Jurkat, Clone E6-1 (cell line): ENCODE measurements at places on chromosomes 7 and 10.

GRCh38 chr7:81211934-81212320, 293.1 kb upstream of the SEMA3C start:
- no peak for DNase-seq

DNA sequence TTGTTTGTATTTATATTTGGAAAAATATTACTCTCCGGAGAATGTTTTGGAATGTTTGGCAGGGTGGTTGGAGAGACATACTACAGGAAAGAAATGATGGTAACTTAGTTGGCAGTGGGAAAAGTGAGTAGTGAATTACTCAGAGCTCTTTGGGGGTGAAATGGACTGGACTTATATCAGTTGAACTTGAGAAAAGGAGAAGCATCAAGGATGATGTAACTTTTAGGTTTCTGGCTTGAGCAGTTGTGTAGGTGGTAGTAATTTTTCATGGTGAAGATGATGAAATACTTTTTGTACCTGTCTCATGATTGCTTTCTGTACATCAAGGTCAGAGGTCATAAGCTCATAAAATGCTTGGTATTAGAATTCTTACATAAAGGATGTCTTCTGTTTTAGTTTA, 617.2 kb downstream of the AUTS2 start:
- no peak for DNase-seq

DNA sequence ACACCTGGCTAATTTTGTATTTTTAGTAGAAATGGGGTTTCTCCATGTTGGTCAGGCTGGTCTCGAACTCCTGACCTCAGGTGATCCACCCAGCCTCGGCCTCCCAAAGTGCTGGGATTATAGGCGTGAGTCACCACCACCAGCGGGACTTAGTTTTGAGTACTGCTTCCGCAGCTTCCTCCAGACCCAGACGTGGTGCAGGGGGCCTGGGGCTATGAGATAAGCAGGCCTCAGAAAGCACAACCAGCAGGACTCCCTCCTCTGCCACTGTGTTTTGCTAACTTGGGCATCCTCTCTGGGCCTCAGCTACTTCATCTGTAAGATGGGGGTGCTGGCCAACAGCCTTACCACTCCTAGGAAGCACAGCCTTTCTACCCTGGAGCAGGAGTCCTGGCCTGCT, 37.8 kb downstream of the GOLGA7B start:
- no peak for DNase-seq

DNA sequence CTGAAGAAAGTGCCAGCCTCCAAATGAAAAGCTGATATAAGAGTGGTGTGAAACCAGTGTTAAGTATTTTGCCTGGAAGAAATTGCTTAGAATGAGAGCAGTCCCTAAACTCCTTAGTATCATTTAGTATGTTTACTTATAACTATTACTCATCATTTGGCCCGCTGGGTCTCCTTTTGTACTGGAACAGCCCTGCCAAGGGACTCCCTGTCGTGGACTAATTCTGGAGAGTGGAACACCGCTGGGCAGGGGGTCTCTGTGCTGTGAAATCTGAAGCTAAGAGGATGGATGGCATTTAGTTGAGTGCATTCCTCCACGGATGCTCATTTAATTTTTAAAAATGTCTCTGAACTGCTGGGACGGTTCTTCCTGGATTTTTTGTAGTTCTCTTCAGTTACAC, 889.9 kb upstream of the C7orf33 start:
- no peak for DNase-seq

DNA sequence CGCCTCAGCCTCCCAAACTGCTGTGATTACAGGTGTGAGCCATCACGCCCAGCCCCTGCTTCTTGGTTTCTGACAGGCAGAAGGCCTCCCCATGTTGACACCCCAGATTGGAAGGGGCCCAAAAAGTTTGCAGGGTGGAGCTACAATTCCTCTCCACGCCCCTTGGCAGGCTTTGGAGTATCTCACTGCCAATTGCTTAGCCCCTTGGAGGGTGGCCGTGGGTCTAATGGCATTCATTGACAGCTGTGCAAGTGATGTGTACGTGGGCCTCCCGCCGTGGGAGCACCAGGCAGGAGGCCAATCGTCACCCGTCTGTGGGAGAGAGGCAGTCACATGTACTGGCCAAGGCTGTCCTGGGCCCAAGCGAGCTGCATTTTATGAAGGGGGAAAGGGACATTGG, 73.7 kb upstream of the PPIF start:
- DNase-seq: no peak

- no peak for DNase-seq
Measured at GRCh38 chr10:35259769-35260397, 76.4 kb upstream of the CCNY start.

DNA sequence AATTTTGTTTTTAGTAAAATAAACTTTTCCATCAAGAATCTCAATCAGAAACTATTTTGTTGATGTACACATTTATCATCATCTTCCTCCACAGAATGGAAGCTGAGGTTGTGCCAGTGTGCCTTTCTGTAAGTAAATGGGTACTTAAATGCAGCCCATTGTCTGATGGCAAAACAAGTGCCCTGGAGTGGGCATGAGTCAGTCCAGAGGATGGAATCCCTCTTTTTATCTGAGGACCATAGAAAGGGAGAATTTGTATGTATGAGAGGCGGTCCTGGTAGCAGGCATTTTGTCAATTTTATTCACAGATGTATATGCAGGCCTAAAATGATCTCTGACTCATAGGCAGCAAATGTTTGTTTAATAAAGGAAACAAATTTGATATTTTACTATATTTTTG, 102.1 kb upstream of the MAGI2 start:
- DNase-seq: no peak

DNA sequence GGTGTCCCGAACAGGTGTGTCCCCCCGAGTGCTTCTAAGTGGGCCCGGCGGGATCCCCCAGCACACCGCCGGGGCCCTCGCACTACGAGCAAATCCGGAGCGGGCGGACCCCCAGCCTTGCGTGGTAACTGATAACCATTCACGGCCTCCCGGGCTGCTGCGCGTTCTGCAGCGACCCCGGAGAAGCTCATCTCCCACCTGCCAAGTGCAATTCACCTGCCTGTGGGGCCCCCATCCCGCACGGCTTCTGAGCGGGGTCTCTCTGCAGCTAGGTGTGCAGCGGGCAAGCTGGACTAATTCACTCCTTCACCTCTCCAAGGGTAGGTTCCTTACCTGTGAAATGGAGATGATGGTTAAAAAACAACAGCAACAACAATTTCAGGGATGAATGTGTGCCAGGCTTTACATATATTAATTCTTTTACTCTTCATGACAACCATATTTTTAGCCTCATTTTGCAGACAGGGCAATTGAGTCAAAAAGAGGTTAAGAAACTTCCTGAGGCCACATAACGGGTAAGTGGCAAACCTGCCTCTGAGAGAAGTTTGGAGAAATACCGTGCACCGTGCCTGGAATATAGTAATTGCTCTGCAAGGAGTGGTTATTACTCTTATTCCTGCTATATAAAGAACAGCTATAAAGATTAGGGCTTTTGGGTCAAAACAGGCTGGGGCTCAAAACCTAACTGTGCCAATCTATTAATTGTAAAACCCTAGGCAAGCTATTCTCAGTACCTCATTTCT, 652 bp upstream of the PODXL start:
- no peak for DNase-seq
